Left kidney (tissue), 8 donors: ENCODE measurements at places on chromosomes 6 and 20. TPM values are rescaled to one million over a fixed set of nuclear protein-coding genes. Genes with fewer than 3 reads are reported as not detected.

LINC00237 gene
- not detected for polyA plus RNA-seq

OOEP gene
- not detected for polyA plus RNA-seq

UBE2V1 gene
- polyA plus RNA-seq = 184 TPM

LKAAEAR1 gene
- polyA plus RNA-seq = not detected

SNRPB gene
- 125 TPM for polyA plus RNA-seq

IL17A gene
- not detected for polyA plus RNA-seq

PAK5 gene
- polyA plus RNA-seq = 0.63 TPM
